ENCODE measurements at places on chromosomes 4 and X. TPM values are rescaled to one million over a fixed set of nuclear protein-coding genes. Genes with fewer than 3 reads are reported as not detected.

Gene STOX2
- total RNA-seq, result 5.3 TPM

Gene IDUA
- total RNA-seq, result 12.6 TPM

- DNase-seq, result peak; percentile 74
Observed at GRCh38 chr4:183471946-183472708, 27.7 kb downstream of the CDKN2AIP start.

DNA sequence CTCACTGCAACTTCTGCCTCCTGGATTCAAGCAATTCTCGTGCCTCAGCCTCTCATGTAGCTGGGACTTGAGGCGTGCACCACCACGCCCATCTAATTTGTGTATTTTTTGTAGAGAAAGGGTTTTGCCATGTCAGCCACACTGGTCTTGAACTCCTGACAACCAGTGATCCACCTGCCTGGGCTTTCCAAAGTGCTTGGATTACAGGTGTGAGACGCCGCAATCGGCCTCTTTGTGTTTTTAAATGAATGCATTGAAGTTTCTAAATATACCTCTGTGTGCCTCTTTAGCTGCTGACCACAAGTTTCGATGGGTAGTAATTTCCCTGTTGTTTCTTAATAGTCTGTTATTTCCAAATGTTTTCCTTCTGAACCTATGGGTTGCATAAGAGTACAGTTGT, 765.3 kb upstream of the GRIA3 start:
- DNase-seq, result no peak

DNA sequence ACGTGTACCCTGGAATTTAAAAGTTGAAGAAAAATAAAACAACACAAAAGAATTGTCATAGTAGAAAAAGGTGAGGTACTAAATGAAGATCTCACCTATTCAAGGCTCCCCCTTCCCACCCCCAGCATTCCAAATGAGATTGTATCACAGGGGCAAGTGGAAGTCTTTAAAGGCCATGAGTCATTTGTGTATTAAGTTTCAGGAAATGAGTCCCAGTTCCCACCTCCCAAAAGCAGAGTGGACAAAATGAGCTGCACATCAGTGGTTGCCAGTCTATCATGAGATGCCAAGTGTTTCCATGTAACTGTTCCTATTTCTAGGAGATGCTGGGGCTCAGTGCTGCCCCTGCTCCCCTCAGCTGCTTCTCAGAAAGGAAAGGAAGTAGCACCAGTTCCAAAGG, 20.1 kb downstream of the ARHGEF9 start:
- no peak for DNase-seq
